ENCODE measurements at places on chromosomes 13 and 19. TPM values are rescaled to one million over a fixed set of nuclear protein-coding genes. Genes with fewer than 3 reads are reported as not detected.

The COX7A1 gene
- polyA plus RNA-seq, result not detected

The APOC1 gene
- not detected for polyA plus RNA-seq

The ZNF211 gene
- 47.6 TPM for polyA plus RNA-seq

The PABPC3 gene
- not detected for polyA plus RNA-seq

The MEF2B gene
- not detected for polyA plus RNA-seq

The CRB3 gene
- polyA plus RNA-seq, result 0.43 TPM

The REEP6 gene
- 10.7 TPM for polyA plus RNA-seq

The MAMSTR gene
- polyA plus RNA-seq, result 0.36 TPM

The LYPD4 gene
- not detected for polyA plus RNA-seq

The ZNF66 gene
- polyA plus RNA-seq, result 2.1 TPM

The FDX2 gene
- 52.6 TPM for polyA plus RNA-seq

The DKKL1 gene
- 2.8 TPM for polyA plus RNA-seq

The KIR3DL2 gene
- polyA plus RNA-seq, result not detected

The MRPL4 gene
- 27.2 TPM for polyA plus RNA-seq

The AMER2 gene
- 33.2 TPM for polyA plus RNA-seq

The SSC5D gene
- polyA plus RNA-seq, result 1.4 TPM

The JAK3 gene
- 0.04 TPM for polyA plus RNA-seq

The NOVA2 gene
- 9.3 TPM for polyA plus RNA-seq

The PRODH2 gene
- not detected for polyA plus RNA-seq

The OLFM4 gene
- not detected for polyA plus RNA-seq

The SMIM44 gene
- not detected for polyA plus RNA-seq

The IGFL1 gene
- polyA plus RNA-seq, result not detected

The TBCB gene
- polyA plus RNA-seq, result 640 TPM

The ZNF98 gene
- not detected for polyA plus RNA-seq

The ICAM4 gene
- polyA plus RNA-seq, result not detected

The CEACAM8 gene
- polyA plus RNA-seq, result not detected

The TEX101 gene
- polyA plus RNA-seq, result not detected

The KIRREL2 gene
- polyA plus RNA-seq, result 2.1 TPM

The MIR17HG gene
- 1.3 TPM for polyA plus RNA-seq

The NPAS1 gene
- 0.38 TPM for polyA plus RNA-seq

The PRSS57 gene
- not detected for polyA plus RNA-seq

The SOX21 gene
- polyA plus RNA-seq, result not detected

The LRG1 gene
- not detected for polyA plus RNA-seq

The FFAR3 gene
- not detected for polyA plus RNA-seq

The VMAC gene
- 9.1 TPM for polyA plus RNA-seq

The SLC17A7 gene
- not detected for polyA plus RNA-seq

The LRFN3 gene
- 11.1 TPM for polyA plus RNA-seq

The BRSK1 gene
- polyA plus RNA-seq, result 213 TPM

The CGB1 gene
- polyA plus RNA-seq, result not detected

The CPB2 gene
- not detected for polyA plus RNA-seq

The SOX1 gene
- 18.5 TPM for polyA plus RNA-seq

The ALOX5AP gene
- not detected for polyA plus RNA-seq

The KLK4 gene
- polyA plus RNA-seq, result not detected

The NXNL1 gene
- polyA plus RNA-seq, result not detected

The XPO4 gene
- 13.0 TPM for polyA plus RNA-seq
